ENCODE measurements at places on chromosomes 7 and 10.

DNA sequence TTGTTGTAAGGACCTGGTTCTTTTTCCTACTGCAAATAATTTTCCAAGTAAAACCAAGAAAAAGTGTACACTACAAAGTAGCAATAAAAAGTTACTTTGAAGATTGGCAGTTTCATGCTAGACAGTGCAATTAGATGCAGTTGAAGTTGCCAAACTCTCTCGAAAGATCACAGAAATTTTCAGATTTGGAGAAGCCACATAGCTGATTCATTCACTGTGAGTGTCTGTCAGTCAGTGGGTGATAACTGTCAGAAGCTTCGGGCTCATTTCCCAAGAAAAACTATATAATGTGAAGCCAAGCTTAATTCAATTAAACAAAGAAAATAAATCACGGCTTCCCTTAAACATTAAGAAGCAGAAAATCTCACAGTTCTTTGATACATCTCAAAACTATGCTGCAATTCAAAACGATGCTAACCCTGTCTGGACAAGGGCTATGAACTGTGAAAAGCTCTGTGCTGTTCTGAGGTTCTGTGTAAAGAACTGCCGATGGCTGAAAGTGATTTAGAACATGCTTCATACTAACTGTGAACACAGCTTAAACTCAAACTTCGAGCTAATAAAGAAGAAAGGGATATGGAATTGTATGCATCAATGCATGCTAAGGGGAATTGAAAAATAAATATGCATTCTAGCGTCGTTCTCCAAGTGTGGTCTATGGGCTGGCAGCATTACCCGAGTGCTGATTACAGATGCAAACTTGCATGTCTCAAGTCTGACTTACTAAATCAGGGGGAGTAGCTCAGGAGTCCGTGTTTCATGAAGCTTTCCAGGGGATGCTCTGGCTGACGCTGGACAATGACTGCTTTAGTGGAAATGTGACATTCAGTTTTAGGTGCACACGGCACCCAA lies 557.4 kb downstream of the CALN1 start:
- no peak for DNase-seq

- no peak for DNase-seq
Observed at GRCh38 chr10:87559392-87559791, 54.7 kb downstream of the MINPP1 start.

- peak; percentile 20 for DNase-seq
Observed at GRCh38 chr7:87934699-87935383, 790 bp downstream of the ADAM22 start.

DNA sequence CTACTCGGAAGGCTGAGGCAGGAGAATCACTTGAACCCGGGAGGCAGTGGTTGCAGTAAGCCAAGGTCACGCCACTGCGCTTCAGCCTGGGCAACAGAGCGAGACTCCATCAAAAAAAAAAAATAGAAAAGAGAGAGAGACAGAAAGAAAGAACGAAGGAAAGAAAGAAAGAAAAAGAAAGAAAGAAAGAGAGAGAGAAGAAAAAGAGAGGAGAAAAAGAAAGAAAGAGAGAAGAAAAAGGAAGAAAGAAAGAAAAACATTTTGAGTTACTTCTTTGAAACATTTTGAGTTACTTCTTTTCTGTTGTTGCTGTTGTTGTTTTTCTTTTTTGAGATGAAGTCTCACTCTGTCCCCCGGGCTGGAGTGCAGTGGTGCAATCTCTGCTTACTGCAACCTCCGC lies 2.4 kb upstream of the MKI67 start:
- no peak for DNase-seq

GRCh38 chr7:120684463-120684862 lies 173.5 kb downstream of the TSPAN12 start:
- no peak for DNase-seq

GRCh38 chr7:29115130-29115687 lies 31.1 kb downstream of the CPVL start:
- DNase-seq: no peak

- DNase-seq: no peak
Observed at GRCh38 chr7:4010923-4011656, 671.0 kb upstream of the FOXK1 start.

DNA sequence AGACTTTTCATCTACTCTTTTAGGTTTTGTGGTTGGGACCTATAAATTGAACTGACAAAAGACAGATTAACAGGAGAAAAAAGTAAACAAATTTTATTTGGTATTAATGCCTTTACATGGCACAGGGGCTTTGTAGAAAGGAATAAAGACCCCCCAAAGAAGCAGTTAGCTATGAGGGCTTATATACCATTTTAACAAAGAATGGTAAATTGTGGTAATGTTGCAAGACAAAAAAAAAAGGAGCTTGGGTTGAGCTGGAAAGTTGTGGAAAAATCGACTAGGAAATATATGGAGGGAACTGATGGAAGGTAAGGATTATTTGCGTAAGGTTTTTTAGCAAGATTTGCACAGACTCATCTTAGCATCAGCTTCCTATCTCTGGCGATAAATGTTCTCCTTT lies 84.6 kb downstream of the JCAD start:
- no peak for DNase-seq

- no peak for DNase-seq
Observed at GRCh38 chr10:8962249-8962648, 907.8 kb downstream of the GATA3 start.

GRCh38 chr10:29618341-29619171 lies 16.2 kb downstream of the SVIL start:
- no peak for DNase-seq

DNA sequence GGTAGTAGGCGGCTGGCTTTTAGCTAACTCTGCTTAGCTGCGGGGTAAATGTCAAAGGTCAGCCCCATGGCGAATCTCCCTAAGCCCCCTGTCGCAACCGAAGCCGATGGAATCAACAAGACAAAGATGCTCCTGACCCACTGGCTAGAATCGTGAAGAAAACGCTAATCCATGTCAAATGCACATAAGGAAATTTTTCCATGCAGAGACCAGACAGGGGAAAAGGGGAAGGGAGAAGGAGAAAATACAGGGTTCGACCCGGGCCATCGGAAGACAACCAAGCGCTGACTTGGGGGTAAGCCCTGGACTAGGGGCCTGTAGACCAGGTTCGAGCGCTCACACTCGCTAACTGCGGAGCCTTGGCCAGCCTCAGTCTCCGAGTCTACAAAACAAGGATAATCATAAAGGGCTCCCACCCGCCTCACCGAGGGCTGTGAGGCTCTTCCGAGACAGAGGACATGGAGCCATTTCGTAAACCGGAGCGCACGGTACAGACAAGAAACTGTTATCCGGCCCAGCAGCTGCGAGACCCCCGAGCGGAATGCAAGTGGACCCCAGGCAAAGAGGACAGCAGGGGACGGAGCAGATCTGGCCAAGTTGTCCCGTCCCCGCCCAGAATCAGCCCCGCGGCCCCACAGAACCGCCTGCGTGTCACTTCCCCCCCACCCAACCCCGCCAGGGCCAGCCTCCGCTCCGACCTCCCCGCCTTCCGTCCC lies 507 bp downstream of the SAR1A start:
- DNase-seq: no peak

GRCh38 chr10:56662765-56663447 lies 301.8 kb upstream of the ZWINT start:
- DNase-seq: no peak

Data from foreskin melanocyte (primary cell).